Activated CD8-positive, alpha-beta memory T cell treated with anti-CD3 and anti-CD28 coated beads, Interleukin-2, amount 10 ng/mL, durations not matched to agents 7 days and 5 days (primary cell): ENCODE measurements at places on chromosomes 3 and 15.
A peak's percentile ranks its signal among the peaks of the same experiment; 100 is the strongest.

DNA sequence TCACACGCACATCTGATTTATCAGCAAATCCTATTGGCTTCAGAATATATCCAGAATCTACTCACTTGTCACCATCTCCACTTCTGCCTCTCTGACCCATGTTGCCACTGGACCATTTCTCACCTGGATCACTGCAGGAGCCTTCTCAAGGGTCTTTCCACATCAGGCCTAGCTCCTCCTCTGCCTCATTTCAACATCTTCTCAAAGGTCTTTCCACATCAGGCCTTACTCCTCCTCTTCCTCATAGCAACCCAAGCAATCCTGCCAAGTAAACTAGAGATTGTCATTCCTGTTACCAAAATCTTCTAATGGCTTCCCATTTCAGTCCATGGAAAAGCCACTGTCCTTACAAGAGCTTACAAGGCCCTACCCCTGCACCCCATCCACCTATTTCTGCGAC is 18.0 kb upstream of the DUT start:
- no peak for DNase-seq

GRCh38 chr3:171290680-171291079 is 169.5 kb downstream of the TNIK start:
- no peak for DNase-seq

- no peak for DNase-seq
Observed at GRCh38 chr3:95926904-95927501, 887.4 kb upstream of the EPHA6 start.

- DNase-seq = no peak
Observed at GRCh38 chr3:159761369-159761768, 227.3 kb upstream of the IL12A start.

GRCh38 chr15:70528270-70528706 is 235.1 kb downstream of the UACA start:
- DNase-seq = peak; percentile 76

DNA sequence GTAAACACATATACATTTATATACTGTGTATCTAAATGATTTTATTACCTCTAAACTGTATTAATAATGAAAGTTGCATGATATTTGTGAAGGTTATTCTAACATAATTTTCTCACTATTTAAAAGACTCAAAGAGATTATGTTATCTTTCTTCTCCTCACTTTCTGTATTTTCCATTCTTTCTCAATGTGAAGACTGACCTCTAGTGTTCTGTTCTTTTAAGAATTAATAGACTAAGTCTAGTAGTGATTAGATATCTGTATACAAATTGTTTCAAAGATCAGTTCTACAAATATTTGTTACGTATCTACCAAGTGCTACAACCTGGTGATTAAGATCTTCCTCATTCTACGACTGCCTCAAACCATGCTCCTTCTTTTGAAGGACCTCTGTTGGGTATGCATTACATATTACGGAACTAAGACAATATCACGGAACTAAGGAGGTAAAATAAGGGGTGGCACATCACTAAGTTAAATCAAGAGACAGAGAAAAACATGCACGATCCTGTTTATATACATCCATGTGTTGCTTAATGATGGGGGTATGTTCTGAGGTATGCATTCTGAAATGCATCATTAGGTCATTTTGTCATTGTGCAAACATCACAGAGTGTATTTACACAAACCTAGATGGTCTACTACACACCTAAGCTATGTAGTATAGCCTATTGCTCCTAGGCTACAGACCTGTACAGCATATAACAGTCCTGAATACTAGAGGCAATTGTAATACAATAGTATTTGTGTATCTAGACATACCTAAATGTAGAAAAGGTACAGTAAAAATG is 161.5 kb upstream of the KBTBD8 start:
- no peak for DNase-seq
